H54 (cell line): ENCODE measurements at places on chromosomes 12 and 14.

- no peak for DNase-seq
Measured at GRCh38 chr14:76583805-76584204, 177.5 kb upstream of the VASH1 start.

DNA sequence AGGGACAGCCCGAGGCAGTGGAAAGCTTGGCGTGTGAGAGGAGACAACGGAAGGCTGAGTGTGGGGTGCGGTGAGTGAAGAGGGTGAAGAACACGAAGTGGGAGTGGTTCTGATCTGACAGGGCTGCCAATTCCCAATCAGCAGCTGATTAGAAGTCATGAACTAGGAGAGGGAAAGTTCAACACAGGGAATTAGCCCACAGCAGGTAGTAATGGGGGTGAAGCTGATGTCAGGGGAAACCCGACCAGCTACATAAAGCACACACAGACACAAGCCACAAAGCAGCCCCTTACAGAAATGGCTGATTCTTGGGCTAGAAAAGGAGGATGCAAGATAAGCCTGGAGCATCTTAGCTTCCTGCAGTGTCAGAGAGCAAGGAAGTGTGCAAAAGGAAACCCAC is 47.5 kb upstream of the TCL1A start:
- no peak for DNase-seq

- DNase-seq, result no peak
Measured at GRCh38 chr14:89540009-89540829, 123.2 kb upstream of the FOXN3 start.

DNA sequence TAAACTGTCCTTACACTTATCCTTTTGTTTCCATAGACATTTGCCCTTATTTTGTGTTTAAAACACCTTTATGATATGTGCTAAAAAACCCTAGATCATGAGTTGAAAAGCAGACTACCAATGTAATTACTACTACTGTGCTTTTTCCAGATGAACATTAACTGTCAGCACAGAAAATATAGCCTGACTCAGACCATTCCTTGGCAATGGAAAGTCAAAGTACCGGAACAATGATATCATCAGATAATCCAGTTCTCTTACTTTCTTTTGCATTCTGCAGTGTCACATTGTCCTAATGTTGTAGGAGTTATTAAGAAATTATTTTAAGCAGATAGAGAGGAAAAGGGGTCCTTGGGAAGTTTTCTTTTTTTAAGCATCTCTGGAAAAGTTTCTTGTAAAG is 1189.0 kb upstream of the FLRT2 start:
- no peak for DNase-seq

DNA sequence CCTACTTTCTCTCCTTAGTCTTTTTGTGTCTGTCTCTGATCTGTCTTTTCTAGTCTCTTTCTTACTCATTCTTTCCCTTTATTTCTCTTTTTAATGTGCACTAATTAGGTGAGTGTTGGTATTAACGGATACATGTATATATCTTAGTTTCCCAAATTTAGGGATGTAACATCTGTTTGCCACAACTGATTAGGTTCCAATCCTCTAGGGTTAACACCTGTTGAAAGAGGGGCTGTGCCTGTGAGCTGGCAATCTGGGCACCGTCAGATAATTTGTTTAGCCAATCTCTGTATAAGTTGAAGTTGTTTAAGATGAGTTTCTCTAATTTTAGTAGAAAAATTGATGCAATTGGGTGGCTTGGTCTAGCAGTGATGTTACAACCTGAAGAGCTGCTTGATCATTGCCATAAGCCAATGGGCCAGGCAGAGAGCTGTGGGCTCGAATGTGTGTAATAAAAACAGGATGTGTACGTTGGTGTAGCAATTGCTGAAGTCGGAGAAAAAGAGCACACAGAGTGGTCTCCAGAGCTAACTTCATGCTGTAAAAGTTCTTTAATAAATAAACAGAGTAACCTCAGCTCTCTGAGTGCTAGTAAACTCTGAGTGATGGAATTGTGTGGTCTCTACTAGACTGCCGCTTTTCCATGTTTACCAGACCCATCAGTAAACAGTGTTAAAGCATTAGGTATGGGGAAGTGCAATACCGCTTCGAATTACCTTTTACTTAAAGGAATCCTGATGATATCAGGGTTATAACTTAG is 18.3 kb upstream of the LYZ start:
- DNase-seq, result no peak

- DNase-seq, result no peak
Measured at GRCh38 chr12:25502118-25502517, 51.0 kb downstream of the LMNTD1 start.
